ENCODE measurements at places on chromosomes 12 and 14.
A peak's percentile ranks its signal among the peaks of the same experiment; 100 is the strongest.

DNA sequence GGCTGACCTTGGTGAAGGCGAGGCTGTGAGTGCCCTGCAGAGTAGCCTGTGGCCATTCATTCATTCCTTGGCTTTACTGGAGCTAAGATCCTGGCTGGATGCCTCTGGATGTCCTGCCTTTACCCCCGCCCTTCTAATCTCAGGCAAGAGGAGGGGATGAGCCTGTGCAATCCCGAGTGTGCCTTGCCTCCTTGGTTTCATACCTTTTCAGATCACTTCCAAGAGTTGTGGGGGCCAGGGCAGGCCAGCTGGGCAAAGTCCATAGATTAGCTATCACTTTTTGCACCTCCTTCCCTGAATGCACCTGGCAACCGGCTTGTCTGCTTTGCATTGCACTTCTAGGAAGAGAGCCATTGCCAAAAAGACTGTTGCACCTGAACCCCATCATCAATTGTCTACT is 1.5 kb downstream of the VRTN start:
- no peak for DNase-seq

- no peak for DNase-seq
These were observed 112.2 kb upstream of the TMTC1 start for GRCh38 chr12:29895966-29896365.

DNA sequence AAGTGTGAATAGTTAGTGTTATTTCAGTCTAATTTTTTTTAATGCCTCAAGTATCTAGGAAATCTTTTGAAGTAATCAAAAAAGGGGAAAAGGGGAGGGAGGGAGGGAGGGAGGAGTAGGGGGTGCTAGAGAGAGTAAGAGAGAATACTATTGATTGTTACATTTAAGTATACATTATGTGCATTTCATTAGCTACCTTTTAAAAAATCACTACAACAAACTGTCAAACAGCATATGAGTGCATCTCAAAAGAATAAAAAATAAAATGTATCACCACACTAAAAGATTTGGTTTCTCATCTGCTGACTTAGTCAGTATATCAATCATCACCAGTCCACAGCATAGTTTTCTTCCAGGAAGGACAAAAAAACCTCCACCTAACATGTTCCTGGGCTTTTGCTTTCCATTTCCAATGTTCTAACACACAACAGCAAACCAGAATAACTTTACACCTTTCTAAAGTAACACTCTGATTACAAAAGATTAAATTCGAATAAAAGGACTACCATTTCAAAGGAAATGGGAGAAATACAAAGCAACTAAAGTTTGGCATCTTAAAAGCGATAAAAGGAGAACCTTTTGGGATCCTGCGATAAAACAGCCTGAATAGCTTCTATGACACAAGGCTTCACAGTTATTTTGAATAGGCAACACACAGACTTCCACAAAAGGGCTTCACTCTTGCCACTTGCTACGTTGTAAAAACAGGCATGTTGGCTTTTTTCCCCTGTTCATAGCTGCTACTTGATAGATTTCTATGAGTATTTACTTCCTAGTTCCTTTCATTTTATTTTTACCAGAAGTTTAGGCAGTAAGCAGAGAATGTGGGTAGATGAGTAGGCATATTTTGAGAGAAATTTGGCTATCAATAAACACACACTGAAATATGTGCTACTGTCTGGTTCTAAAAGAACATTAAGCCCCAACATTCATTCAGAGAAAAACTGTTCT is 160.9 kb downstream of the EPS8 start:
- no peak for DNase-seq

DNA sequence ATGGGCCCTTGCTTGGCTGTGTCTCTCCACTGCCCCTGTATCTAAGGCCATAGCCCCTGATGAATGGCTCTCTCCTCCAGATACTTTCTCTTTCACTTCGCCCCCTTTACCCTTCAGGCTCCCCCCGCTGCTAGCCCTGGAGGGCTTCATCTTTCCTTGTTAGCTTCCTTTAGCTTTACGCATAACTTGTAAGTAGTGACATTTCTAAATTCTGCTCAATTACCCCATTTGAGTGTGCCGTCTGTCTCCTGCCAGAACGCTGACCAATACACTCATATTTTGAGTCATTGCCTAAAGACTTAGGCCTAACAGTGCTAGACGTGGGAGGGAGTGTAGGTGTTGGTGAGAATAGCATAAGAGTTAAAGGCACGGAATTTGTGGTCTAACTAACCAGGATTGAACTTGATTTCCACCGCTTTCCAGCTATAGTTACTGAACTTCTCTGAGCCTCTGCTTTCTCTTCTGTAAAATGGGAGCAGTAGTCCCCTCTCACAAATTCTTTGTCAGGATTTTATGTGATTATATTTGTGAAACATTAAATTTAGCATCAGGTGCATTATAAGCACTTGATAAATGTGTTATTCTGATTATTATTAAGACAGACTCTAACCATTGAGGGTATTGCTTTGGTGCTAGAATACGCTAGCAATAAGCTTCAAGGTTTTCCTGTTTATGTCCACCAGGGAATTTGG is 129.3 kb downstream of the ZFP36L1 start:
- DNase-seq, result no peak

DNA sequence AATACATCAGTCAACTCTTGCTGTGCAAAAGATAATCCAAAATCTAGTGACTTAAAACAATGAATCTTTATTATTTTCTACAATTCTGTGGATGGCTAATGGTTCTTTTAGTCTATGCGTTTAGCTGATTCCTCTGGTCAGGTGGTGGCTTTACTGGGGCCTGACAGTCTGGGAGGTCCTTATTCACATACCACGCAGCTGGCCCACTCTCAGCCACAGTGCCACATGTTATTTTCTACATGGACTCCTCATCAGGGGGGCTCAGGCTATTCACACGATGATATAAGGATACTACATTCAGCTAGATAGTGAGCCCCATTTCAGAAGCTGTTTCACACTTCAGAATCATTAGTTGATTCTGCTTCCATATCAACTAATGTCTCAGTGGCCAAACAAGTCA is 287.5 kb upstream of the MGAT4C start:
- no peak for DNase-seq

DNA sequence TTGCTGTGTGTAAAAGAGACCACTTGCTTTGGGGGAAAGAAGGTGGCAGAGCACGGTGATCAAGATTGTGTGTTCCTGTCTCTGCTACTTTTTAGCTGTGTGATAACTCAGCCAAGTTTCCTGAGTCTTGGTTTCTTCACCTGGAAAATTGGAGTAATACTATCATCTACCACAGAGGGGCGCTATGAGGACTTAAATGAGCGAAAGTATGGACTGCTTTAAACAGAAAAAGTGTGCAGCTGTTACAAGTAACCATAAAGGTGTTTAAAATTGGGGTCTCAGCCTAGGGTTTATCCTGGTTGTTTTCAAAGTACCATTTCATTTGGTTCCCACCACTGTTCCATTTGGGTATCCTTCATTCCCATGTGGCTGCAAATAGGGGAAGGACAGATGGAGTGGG is 65.9 kb upstream of the WSCD2 start:
- DNase-seq, result peak; percentile 24

Data from kidney capillary endothelial cell (primary cell).